ENCODE measurements at places on chromosomes 2 and 18. TPM values are rescaled to one million over a fixed set of nuclear protein-coding genes. Genes with fewer than 3 reads are reported as not detected.

DNA sequence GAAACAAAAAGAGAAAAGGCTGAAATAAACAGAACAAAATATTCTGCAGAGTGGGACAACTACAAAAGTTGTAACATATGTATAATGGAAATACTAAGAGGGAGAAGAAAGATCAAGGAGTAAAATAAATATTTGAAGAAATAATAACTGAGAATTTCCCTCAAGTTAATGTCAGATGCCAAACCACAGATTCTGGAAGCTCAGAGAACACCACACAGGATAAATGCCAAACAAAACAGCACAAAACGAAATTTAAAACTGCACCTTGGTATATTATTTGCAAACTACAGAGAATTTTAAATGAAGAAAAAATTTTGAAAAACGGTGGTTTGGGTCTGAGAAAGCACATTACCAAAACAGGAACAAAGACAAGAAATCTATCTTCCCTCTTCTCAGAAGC lies 1588.9 kb upstream of the TMEFF2 start:
- H3K4me1 ChIP-seq: no peaks in the 10 kb centered on the region
- no peaks in the 10 kb centered on the region for H3K27me3 ChIP-seq
- no peak for DNase-seq
- H3K36me3 ChIP-seq: no peaks in the 10 kb centered on the region
- H3K27ac ChIP-seq: no peak overlapping the region

- H3K36me3 ChIP-seq: no peaks in the 10 kb centered on the region
- H3K27ac ChIP-seq: peak overlapping the region; percentile 41
- H3K27me3 ChIP-seq: no peaks in the 10 kb centered on the region
- H3K4me1 ChIP-seq: peaks cover 50% of the 10 kb centered on the region
- H3K4me3 ChIP-seq: peak overlapping the region; percentile 37
- DNase-seq: peak; percentile 20
These were observed 808.1 kb downstream of the RNF144A start for GRCh38 chr2:7725171-7725849.

GRCh38 chr2:194559523-194559922 lies 1097.5 kb upstream of the SLC39A10 start:
- H3K4me3 ChIP-seq: no peak overlapping the region
- H3K27me3 ChIP-seq: no peaks in the 10 kb centered on the region
- H3K27ac ChIP-seq: no peak overlapping the region
- H3K36me3 ChIP-seq: no peaks in the 10 kb centered on the region
- no peak for DNase-seq
- no peaks in the 10 kb centered on the region for H3K4me1 ChIP-seq

GRCh38 chr2:31082002-31082401 lies 56.2 kb downstream of the GALNT14 start:
- no peak overlapping the region for H3K4me3 ChIP-seq
- H3K27ac ChIP-seq: no peak overlapping the region
- no peaks in the 10 kb centered on the region for H3K27me3 ChIP-seq
- no peak for DNase-seq
- H3K36me3 ChIP-seq: no peaks in the 10 kb centered on the region

- no peak for DNase-seq
- H3K4me1 ChIP-seq: no peaks in the 10 kb centered on the region
- no peaks in the 10 kb centered on the region for H3K27me3 ChIP-seq
- H3K4me3 ChIP-seq: no peak overlapping the region
- H3K27ac ChIP-seq: no peak overlapping the region
- no peaks in the 10 kb centered on the region for H3K36me3 ChIP-seq
These were observed 38.9 kb downstream of the METAP1D start for GRCh38 chr2:172038604-172039003.

DNA sequence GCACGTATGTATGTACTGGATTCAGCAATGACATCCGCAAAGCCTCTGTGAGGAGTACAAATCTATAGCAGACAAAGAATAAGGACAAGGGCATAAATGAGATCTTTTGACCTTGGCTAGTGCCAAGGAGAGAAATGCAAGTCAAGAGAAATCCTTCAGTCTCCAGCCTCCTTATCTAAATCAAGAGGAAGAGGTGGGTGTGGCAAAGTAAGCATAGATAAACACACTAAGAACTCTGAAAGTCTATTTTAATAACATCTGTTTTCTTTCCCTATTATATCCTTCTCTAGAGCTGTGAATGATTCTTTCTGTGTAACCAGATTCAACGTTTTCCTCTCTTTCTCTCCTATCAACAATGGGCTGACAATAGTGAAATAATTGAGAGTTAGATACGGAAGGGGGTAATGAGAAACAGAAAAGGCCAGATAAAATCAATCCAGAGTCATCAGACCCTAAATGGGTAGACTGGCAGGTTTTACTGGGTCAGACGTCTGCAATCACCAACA lies 118.5 kb upstream of the ZFP36L2 start:
- no peak overlapping the region for H3K4me3 ChIP-seq
- peaks cover 4% of the 10 kb centered on the region for H3K36me3 ChIP-seq
- no peaks in the 10 kb centered on the region for H3K4me1 ChIP-seq
- no peaks in the 10 kb centered on the region for H3K27me3 ChIP-seq

DNA sequence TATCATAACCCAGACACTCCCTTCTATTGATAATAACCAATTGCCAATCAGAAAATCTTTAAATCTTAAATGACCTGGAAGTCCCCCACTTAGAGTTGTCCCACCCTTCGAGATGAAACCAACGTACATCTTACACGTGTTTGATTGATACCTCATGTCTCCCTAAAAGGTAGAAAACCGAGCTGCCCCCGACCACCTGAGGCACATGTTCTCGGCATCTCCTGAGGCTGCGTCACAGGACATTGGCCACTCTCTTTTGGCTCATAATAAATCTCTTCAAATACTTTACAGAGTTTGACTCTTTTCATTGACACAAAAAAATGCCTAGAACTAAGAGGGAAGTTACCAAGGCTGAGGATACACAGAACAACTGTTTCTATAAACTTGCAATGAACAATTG lies 190.0 kb downstream of the RTP5 start:
- DNase-seq: no peak
- no peaks in the 10 kb centered on the region for H3K36me3 ChIP-seq
- H3K4me1 ChIP-seq: no peaks in the 10 kb centered on the region
- H3K27me3 ChIP-seq: no peaks in the 10 kb centered on the region
- no peak overlapping the region for H3K4me3 ChIP-seq

Gene ANKRD23
- 10.1 TPM for total RNA-seq
